ENCODE measurements at places on chromosomes 4 and X.

DNA sequence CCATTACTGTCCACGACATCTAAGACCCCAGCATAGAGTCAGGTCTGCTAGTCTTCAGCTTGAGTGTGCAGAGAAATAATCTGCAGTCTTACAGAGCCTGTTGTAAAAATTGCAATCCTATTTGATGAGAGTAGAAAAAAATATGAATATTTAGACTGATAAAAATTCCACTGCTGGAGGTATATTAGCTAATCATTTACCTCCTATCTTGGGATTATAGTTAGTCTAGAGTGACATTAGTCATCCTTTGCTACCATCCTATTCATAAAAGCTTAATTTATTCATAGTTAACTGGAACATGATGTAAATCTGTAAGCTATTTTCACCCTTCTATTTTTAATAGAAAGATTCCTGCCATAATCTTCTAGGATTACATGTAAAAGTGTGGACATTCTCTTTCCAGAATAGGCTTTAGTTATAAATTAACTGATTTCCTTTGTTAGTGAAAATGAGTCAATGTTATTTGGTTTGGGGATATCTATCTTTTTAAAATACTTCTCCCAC, 26.7 kb downstream of the C4orf54 start:
- no peak for DNase-seq

- no peak for DNase-seq
These were observed 38.7 kb downstream of the SLC4A4 start for GRCh38 chr4:71377561-71377960.

- DNase-seq, result no peak
These were observed 1.4 kb upstream of the UFSP2 start for GRCh38 chr4:185426960-185427688.

GRCh38 chr4:122842984-122843531, 16.4 kb downstream of the FGF2 start:
- DNase-seq, result no peak

DNA sequence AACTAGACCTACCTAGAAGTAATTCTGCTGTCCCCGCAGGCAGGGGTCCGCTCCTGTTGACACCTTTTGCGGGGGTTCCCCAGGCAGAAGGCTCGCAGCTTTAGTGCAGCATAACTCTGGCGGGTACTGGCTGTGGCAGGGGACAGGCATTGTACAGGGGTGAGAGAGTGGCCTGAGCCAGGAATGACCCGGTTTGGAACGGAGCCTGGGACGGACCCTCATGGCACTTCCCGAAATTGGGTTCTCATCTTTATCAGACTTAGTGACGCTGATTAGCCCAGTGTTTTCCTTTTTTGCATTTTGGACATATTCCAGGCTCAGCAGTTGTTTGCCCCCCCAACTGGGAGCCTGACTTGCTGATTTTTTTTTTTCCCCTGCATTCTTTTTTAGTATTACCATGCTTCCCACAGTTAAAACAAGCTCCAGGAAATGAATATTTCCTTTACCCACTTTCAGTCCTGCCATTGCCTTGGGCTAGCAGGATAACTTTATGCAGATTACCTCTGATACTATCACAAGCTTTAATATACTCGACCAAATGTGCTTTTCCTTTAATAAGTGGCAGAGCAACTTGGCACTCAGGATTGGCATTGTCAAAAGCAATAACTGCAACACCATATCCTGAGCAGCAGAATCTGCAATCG, 55.8 kb upstream of the WDR1 start:
- DNase-seq, result no peak

DNA sequence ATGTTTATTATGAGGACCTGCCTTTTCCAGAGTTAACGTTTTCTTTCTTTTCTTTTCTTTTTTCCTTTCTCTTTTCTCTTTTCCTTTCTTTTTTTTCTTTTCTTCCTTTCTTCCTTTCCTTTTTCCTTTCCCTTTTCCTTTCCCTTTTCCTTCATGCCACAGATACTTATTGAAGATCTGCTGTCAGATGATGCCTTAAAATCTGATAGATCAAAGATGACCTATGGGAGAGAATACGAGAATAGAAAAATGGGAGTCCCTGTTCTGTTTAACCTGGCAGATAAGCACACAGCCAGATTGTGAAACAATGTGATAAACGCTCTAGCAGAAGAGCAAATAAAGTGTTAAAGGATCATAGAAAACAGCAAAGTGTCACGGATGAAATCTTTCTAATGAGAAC, 38.9 kb downstream of the AFF1 start:
- DNase-seq, result peak; percentile 8

- no peak for DNase-seq
These were observed 191.5 kb upstream of the RPL34 start for GRCh38 chr4:108428923-108429322.

GRCh38 chr4:41569961-41570360, 32.0 kb downstream of the LIMCH1 start:
- no peak for DNase-seq

DNA sequence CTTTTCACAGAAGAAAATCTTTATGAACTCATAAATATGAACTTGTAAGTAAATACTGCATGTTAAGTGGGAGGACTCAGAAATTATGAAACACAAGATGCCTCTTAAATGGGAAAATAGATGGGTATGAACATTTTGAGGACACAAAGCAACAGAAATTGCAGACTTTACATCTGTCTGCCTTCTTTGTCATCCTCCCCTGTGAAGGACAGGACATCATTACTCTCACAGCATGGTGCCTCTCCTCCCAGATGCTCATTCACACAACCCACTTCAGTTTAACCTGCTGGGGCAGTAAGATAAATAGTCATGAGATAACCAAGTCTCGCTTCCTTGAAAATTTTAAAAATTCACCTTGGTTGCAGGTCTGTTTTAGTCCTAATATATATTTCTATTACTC, 144.5 kb downstream of the APBB2 start:
- DNase-seq, result peak; percentile 76

- no peak for DNase-seq
These were observed 76.9 kb downstream of the LRRC66 start for GRCh38 chr4:51943221-51943620.

- peak; percentile 47 for DNase-seq
These were observed 809 bp downstream of the ZFP92 start for GRCh38 chrX:153411988-153412574.

- DNase-seq, result no peak
These were observed 161.6 kb upstream of the PGRMC2 start for GRCh38 chr4:128449251-128449650.

GRCh38 chr4:76215077-76215476, 1.5 kb upstream of the SCARB2 start:
- DNase-seq, result no peak

GRCh38 chr4:135927651-135928050, 1604.6 kb downstream of the PCDH18 start:
- DNase-seq, result no peak

- DNase-seq, result peak; percentile 35
These were observed 47.9 kb upstream of the RGN start for GRCh38 chrX:47030339-47030738.

GRCh38 chr4:74623041-74623440, 171.3 kb downstream of the BTC start:
- DNase-seq, result peak; percentile 11

DNA sequence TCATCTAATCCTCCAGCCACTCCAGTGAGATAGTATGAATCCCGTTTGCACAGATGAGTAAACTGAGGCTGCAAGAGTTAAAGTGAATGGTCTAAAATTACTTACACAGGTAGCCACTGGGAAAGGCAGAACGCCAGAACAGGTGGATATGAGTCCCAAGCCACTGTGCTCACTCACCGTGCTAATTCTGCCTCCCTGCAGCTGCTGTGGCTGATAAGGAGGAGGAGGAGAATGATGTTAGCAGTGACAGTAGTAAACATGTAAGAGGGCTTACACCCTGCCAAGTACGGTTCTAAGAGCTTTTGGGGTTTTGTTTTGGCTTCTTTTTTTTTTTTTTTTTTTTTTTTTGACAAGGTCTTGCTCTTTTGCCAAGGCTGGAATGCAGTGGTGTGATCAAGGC, 90.5 kb upstream of the PRPS2 start:
- no peak for DNase-seq

GRCh38 chrX:23656684-23657083, 10.6 kb upstream of the PRDX4 start:
- DNase-seq, result no peak

DNA sequence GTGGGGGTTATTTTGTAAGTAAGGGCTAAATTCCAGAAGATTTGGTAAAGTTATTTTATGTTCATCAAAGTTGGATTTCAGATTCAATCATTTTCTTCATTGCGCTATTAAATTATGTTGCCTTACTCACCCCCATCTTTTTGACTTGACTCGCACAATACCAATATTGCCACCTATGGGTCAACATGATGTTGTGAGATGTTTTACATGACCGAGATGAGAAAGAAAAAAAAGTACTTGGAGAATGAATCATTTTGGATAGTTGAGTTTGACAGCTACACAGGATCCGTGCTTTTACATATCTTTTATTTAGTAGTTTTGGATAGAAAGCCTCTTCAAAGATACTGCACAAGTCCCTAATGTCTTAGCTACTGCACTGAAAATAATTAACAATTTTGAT, 224.2 kb upstream of the EMCN start:
- DNase-seq, result no peak

DNA sequence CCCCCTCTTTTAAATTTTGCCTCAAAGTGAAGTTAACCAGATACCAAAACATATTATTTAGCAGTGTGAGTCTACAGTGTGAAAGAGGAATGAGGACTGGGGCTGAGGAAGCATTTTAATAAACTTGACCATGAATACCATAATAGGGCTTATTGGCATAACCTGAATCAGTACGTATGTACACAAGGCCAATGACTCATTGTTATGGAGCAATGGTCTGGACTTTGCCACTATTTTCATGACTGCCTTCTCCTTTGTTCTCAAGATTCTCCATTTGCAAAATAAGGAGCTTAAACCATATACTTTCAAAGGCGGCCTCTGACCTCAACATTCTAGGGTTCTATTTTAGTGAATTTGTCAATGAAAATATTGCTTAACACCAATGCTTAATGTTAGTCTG, 102.8 kb upstream of the OR13H1 start:
- no peak for DNase-seq

All from NCI-H345 (cell line).